Tibial nerve (tissue), 4 donors: ENCODE measurements at places on chromosomes 11 and 22. TPM values are rescaled to one million over a fixed set of nuclear protein-coding genes. Genes with fewer than 3 reads are reported as not detected.

Gene TUB
- total RNA-seq, result 9.3 TPM

Gene MMP27
- not detected for total RNA-seq

Gene KLHDC7B
- not detected for total RNA-seq

Gene CATSPER1
- not detected for total RNA-seq

Gene PGA5
- total RNA-seq, result 3.6 TPM

Gene C11orf58
- total RNA-seq, result 151 TPM

Gene CDC42EP1
- 28.4 TPM for total RNA-seq

Gene CAVIN3
- 598 TPM for total RNA-seq

Gene KRTAP5-8
- total RNA-seq, result 2.8 TPM

Gene OR51E1
- total RNA-seq, result 0.21 TPM

Gene KIAA1671
- 52.7 TPM for total RNA-seq

Gene PIK3C2A
- total RNA-seq, result 65.1 TPM

Gene SLC22A6
- total RNA-seq, result not detected

Gene PTPRCAP
- total RNA-seq, result 14.4 TPM

Gene FIBP
- total RNA-seq, result 73.2 TPM

Gene ARRB1
- 38.2 TPM for total RNA-seq

Gene CCDC188
- total RNA-seq, result 5.0 TPM

Gene POU2AF2
- total RNA-seq, result 1.5 TPM

Gene TSPAN32
- total RNA-seq, result 7.3 TPM

Gene DUSP8
- 10.8 TPM for total RNA-seq

Gene MAPK8IP2
- 5.7 TPM for total RNA-seq

Gene CRYBB2
- total RNA-seq, result not detected

Gene PATE4
- total RNA-seq, result not detected

Gene SCGB1A1
- not detected for total RNA-seq

Gene GAB4
- total RNA-seq, result not detected

Gene KCNQ1
- total RNA-seq, result 11.4 TPM

Gene MMP12
- not detected for total RNA-seq

Gene TRAPPC4
- total RNA-seq, result 77.1 TPM

Gene SLC3A2
- 138 TPM for total RNA-seq

Gene KCNE3
- 5.7 TPM for total RNA-seq

Gene SLC5A4
- total RNA-seq, result 2.4 TPM

Gene CDC42BPG
- total RNA-seq, result 0.30 TPM

Gene MMP7
- not detected for total RNA-seq

Gene OTOG
- not detected for total RNA-seq

Gene CNGA4
- total RNA-seq, result not detected

Gene KCNC1
- not detected for total RNA-seq

Gene NLRP14
- 0.30 TPM for total RNA-seq

Gene NAALAD2
- total RNA-seq, result 13.5 TPM

Gene TBRG1
- total RNA-seq, result 45.4 TPM

Gene EMID1
- total RNA-seq, result 1.5 TPM

Gene LRRC4C
- 7.8 TPM for total RNA-seq

Gene FOXRED2
- 13.7 TPM for total RNA-seq
